NCI-H510A treated with DMSO at 0.1 percent for 48 hours (cell line): ENCODE measurements at places on chromosomes 3 and 15.

DNA sequence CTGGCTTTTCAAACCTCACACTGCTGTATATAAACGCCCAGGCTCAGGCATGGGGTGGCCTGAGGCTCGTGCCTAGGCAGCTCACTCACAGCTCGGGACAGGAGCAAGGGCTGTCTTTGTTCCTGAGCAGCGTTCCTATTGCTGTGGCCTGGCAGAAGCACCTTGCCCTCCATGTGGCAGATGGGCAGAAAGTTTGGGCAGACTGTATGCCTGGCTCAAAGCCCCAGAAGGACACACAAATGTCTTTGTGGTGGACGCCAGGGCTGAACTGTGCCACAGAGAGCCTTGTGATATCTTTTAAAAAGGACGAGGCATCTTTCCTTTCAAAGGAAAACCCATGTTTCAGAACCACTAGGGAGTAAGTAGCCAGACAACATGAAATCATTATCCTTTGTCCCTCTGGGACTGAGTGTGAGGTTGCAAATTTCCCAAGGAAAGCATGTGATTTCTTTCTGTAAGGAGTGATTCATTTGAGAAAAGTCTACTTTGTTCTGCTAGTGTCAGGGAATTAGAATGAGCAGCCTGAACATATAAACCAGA lies 29.3 kb upstream of the UBE2E1 start:
- DNase-seq = no peak

- no peak for DNase-seq
These were observed 1120.0 kb downstream of the IGSF11 start for GRCh38 chr3:117914540-117915100.

- DNase-seq = no peak
These were observed 44.8 kb downstream of the ANP32A start for GRCh38 chr15:68775671-68776476.

DNA sequence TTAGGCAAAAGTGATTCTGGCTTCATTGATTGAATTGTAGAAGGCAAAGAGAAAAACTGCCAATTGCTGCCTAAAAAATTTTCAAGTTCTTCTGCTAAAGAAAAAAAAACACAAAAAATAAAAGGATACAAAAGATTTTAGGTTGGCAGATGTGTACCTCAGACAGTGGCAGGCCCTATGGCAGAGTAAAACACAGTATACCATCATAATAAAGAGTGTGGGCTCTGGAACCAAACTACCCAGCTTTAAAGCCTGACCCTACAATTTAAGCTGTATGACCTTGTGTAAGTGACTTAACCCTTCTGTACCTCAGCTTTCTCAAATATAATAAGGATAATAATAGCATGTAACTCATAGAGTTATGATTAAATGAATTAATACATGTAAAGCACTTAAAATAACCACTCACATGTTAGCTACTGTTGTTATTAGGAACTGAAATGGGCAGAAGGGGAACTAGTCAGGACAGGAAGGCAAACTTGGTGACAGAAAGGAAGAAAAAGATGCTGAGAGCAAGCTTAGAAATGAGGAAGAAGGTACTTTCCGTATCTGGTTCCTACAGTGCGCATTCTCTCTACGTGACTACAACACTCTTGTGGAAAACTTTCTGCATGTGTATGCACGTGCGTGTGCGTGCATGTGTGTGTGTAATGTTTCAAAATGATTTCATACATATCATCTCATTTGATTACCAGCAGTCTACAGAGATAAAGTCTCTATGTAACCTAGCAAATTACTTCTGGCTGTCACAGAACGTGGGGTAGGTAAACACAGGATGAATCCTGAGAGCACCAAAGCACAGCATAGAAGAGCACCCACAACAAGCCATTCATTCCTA lies 13.6 kb upstream of the GATM start:
- no peak for DNase-seq

- DNase-seq = no peak
These were observed 22.9 kb upstream of the THUMPD3 start for GRCh38 chr3:9339761-9340471.

GRCh38 chr3:61875046-61875844 lies 313.9 kb downstream of the PTPRG start:
- DNase-seq = peak; percentile 22

- no peak for DNase-seq
These were observed 126.7 kb downstream of the TUSC7 start for GRCh38 chr3:116836286-116836685.

GRCh38 chr15:50071551-50072258 lies 47.3 kb downstream of the ATP8B4 start:
- DNase-seq = no peak

GRCh38 chr15:37837276-37837675 lies 97.2 kb upstream of the TMCO5A start:
- no peak for DNase-seq

DNA sequence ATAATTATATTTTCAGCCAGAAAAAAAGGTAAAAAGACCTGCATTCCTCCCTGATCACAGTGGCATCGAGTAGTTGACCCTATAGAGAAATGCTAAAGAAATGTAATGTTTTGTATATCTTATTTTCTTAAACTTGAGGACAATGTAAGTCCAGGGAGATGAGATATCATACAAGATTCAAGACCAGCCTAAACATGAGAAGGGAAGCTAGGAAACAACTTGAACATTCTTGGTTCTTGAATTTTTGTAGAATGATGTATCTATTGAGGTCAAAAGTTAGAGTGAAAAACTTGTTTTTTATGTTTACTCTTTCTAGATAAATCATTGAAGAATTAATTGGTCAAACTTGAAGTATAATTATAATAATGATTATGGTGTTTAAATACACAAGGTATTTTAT lies 497.7 kb upstream of the TBL1XR1 start:
- DNase-seq = no peak

DNA sequence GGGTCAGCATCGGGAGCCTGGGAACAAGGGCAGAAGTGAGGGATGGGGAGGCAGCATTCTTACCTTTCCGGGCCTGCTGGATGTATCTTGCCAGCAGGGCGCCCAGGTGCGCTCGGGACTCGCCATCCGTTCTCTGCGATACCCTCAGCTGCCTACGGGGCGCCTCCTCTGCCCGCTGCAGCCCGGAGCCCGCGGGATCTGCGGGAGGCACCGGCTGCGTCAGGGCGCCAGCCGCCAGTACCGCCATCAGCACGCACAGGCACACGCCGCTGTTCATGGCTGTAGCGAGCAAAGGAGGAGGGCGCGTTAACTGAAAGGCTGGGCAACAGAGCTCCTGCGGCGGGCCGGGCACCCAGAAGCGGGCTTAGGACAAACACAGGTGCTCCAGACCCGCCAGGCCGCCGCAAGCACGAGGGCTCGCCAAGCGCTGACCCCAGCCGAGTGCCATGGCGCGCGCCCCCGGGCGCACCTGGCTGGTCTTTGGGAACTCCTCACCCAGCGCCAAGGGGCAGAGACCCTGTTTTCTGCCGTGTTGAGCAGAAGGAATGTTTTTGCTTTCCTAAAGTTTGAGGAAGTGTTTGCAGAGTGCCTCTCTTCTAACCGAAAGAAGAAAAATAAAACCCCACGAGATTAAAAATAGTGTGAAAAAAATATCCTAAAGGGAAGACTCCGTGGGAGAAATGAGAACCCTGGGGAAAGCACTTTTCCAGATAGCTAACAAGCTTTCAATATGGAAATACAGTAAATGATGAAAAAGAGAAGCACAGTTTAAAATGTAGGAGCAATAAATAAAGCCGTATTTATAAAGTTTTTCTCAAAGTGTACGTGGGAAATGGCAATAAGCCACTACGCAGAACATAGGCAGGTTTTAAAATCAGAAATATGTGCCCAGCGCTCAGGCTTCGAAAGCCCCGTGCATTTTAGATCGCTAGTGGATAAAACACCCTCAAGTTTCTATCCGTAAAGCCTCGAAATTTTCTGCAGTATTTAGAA lies 2.3 kb downstream of the CCK start:
- peak; percentile 8 for DNase-seq

GRCh38 chr3:2303566-2303965 lies 204.9 kb downstream of the CNTN4 start:
- DNase-seq = no peak

DNA sequence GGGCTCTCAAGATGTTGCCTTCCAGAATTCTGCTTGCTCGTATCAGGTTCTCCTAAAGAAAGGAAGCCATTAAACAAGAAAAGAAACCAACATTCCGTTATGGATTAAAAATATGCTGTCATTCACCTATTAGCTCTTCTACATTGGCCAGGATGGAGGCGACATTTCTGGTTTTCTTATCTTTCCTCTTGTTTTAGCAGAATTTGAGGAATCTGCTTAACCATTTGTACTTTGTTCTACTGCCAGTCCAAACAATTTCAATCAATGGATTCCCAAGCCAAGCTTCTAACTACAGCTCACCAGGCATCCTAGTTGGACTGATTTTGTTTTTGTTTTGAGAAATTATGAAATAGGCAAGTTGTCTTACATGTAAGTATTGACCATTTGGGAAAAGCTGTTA lies 164.6 kb upstream of the TSC22D2 start:
- no peak for DNase-seq

- no peak for DNase-seq
These were observed 50.2 kb upstream of the MGA start for GRCh38 chr15:41610048-41610447.

- DNase-seq = no peak
These were observed 215.3 kb upstream of the TOPAZ1 start for GRCh38 chr3:44026220-44026865.

GRCh38 chr15:74269362-74270035 lies 33.4 kb downstream of the CCDC33 start:
- DNase-seq = peak; percentile 49
